ENCODE measurements at places on chromosomes 3 and 15. TPM values are rescaled to one million over a fixed set of nuclear protein-coding genes. Genes with fewer than 3 reads are reported as not detected.

Gene HRG
- not detected for total RNA-seq

Gene GOLGA6L1
- not detected for total RNA-seq

Gene PEAK1
- 12.5 TPM for total RNA-seq

Gene NMNAT3
- 0.84 TPM for total RNA-seq

Gene SH3GL3
- not detected for total RNA-seq

Gene CFAP161
- not detected for total RNA-seq

Gene CRYGS
- total RNA-seq: 0.34 TPM

Gene UBP1
- 44.6 TPM for total RNA-seq

Gene KLF15
- total RNA-seq: 3.3 TPM

Gene C2CD4A
- not detected for total RNA-seq

Gene GRM7
- not detected for total RNA-seq

Gene HEG1
- total RNA-seq: 40.9 TPM

Gene FEZF2
- total RNA-seq: not detected

Gene GP9
- total RNA-seq: not detected

Gene ACTRT3
- 3.7 TPM for total RNA-seq

Gene PP2D1
- total RNA-seq: not detected

Gene TEX55
- not detected for total RNA-seq

Gene SEMA6D
- 1.8 TPM for total RNA-seq

Gene APOD
- total RNA-seq: 1.0 TPM

Gene CCR8
- total RNA-seq: not detected

Gene SEMA5B
- total RNA-seq: not detected

Gene KBTBD8
- 0.74 TPM for total RNA-seq

Gene PLCH1
- 0.30 TPM for total RNA-seq

Gene FRMD5
- total RNA-seq: 0.84 TPM

Gene EFHB
- not detected for total RNA-seq

Gene HAUS2
- 65.0 TPM for total RNA-seq

Gene ARIH1
- 15.8 TPM for total RNA-seq

Gene DUOXA2
- total RNA-seq: not detected

Gene TM4SF4
- not detected for total RNA-seq

Gene ECE2
- not detected for total RNA-seq

Gene LMAN1L
- not detected for total RNA-seq

Gene KIF15
- 15.5 TPM for total RNA-seq

Gene AADACL2
- not detected for total RNA-seq

Gene IL12A
- 4.5 TPM for total RNA-seq

Gene MCTP2
- 1.8 TPM for total RNA-seq

Gene TYRO3
- total RNA-seq: 3.9 TPM

Gene PLAAT1
- not detected for total RNA-seq

Gene ABI3BP
- 4.7 TPM for total RNA-seq

Gene KLHL40
- not detected for total RNA-seq

Gene PRTG
- total RNA-seq: 4.2 TPM

Data from bronchus fibroblast of lung (primary cell).